Articular chondrocyte of knee joint (primary cell): ENCODE measurements at places on chromosomes 13 and 19. TPM values are rescaled to one million over a fixed set of nuclear protein-coding genes. Genes with fewer than 3 reads are reported as not detected.

KLK14 gene
- total RNA-seq, result not detected in 2 replicates

CLIP3 gene
- total RNA-seq, result 8.2 and 11.5 TPM in 2 replicates

WDR62 gene
- 3.5 and 5.0 TPM in 2 replicates for total RNA-seq

TMIGD2 gene
- total RNA-seq, result not detected in 2 replicates

ERICH4 gene
- total RNA-seq, result not detected in 2 replicates

NEK3 gene
- 11.6 and 13.6 TPM in 2 replicates for total RNA-seq

CATSPERD gene
- not detected in 2 replicates for total RNA-seq

ALDH16A1 gene
- 19.7 and 22.1 TPM in 2 replicates for total RNA-seq

SLC8A2 gene
- not detected in 2 replicates for total RNA-seq

SBNO2 gene
- total RNA-seq, result 71.2 and 86.9 TPM in 2 replicates

OR10H1 gene
- total RNA-seq, result not detected in 2 replicates

CYP4F8 gene
- total RNA-seq, result not detected in 2 replicates

ANKLE1 gene
- total RNA-seq, result 0.26 TPM in 1 of 2 replicates, not detected in the other

TPTE2 gene
- total RNA-seq, result not detected in 2 replicates

LAIR2 gene
- not detected in 2 replicates for total RNA-seq

C19orf73 gene
- total RNA-seq, result 0.26 and 0.65 TPM in 2 replicates

SPATA13 gene
- 11.0 and 13.6 TPM in 2 replicates for total RNA-seq

SLC25A41 gene
- total RNA-seq, result 0.11 TPM in 1 of 2 replicates, not detected in the other

SPACA7 gene
- total RNA-seq, result not detected in 2 replicates

FFAR1 gene
- total RNA-seq, result not detected in 2 replicates

C1QTNF9B gene
- total RNA-seq, result not detected in 2 replicates

ADM5 gene
- total RNA-seq, result 0.32 and 0.39 TPM in 2 replicates

CCDC194 gene
- total RNA-seq, result 0.22 TPM in 1 of 2 replicates, not detected in the other

EDDM13 gene
- not detected in 2 replicates for total RNA-seq

B3GNT3 gene
- not detected in 2 replicates for total RNA-seq

ZNF599 gene
- total RNA-seq, result 5.1 and 5.5 TPM in 2 replicates

PLEKHA4 gene
- total RNA-seq, result 23.1 and 31.3 TPM in 2 replicates

CYP2S1 gene
- 0.11 TPM in 1 of 2 replicates, not detected in the other for total RNA-seq

WDR83 gene
- total RNA-seq, result 6.5 and 6.7 TPM in 2 replicates

SSC5D gene
- total RNA-seq, result 23.4 and 33.8 TPM in 2 replicates

PTGER1 gene
- 0.86 and 0.91 TPM in 2 replicates for total RNA-seq

ZNF600 gene
- 6.8 and 13.5 TPM in 2 replicates for total RNA-seq

PRSS57 gene
- not detected in 2 replicates for total RNA-seq

ZNF536 gene
- not detected in 2 replicates for total RNA-seq

DNM2 gene
- total RNA-seq, result 71.3 and 75.5 TPM in 2 replicates

SPART gene
- total RNA-seq, result 75.4 and 91.3 TPM in 2 replicates

SYNGR4 gene
- total RNA-seq, result not detected in 2 replicates

ADGRE3 gene
- not detected in 2 replicates for total RNA-seq

GAPDHS gene
- total RNA-seq, result not detected in 2 replicates

SOX21 gene
- not detected in 2 replicates for total RNA-seq

FBN3 gene
- not detected in 2 replicates for total RNA-seq
